ENCODE measurements at places on chromosomes 7 and 10. TPM values are rescaled to one million over a fixed set of nuclear protein-coding genes. Genes with fewer than 3 reads are reported as not detected.

DNA sequence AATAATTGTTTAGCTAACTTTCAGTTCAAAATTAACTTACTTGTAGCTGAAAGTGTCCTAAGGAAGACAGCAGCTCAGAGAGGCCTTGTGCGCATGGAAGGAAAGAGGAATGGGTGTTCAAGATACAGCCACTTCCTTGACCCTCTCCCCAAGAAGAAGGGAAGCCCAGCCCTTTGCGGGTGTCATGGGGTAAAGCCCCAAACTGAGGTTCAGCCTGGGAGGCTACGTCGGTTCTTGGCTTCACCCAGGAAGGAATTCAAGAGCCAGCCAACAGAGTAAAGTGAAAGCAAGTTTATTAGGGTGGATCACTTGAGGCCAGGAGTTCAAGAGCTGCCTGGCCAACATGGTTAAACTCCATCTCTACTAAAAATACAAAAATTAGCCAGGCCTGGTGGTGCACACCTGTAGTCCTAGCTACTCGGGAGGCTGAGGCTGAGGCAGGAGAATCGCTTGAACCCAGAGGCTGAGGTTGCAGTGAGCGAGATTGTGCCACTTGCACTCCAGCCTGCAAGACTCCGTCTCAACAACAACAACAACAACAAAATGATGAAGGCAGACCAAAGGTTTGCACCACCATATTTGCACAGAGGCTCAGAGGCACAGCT lies 15.9 kb downstream of the GPRIN2 start:
- peak; percentile 41 for DNase-seq

DNA sequence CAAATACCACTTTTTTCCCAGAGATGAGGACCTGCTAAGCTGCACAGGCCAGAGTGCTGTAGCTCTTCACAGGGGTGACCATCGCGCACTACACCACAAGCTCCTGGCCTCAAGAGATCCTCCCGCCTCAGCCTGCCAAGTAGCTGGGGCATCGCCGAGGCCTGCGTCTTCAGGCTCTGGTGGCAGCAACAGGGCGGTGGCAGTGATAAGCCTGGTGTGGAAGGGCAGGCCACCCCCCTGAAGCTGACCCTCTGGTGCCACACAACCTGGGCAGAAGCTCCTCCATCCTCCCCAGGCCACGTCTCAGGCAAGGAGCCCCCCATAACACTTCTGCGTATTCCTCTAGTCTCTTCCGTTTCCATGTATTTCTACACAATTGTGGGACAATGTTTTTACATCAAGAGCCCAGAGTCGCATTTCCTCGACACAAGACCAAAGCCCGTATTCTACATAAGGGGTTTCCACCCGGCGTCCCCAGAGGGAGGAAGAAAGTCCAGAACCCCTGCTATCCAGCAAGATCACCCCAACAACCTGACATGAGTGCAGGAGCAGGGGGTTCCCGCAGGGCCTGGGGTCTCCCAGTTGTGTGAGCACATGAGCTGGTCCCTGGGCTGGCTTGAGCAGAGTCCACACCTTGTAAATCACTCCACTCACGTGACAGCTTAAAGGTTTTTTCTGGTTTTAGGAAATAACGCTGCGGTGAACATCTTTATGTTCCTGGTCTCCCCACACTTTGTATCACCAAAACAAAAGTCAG lies 37.6 kb upstream of the NCAPG2 start:
- DNase-seq = no peak

Gene ESYT2
- total RNA-seq = 42.5 TPM

Gene KCTD7
- total RNA-seq = 7.8 TPM

Gene PRSS37
- total RNA-seq = not detected
